ENCODE measurements at places on chromosomes 1 and 21.

- peak; percentile 83 for DNase-seq
Observed at GRCh38 chr1:155277902-155278688, 832 bp downstream of the HCN3 start.

DNA sequence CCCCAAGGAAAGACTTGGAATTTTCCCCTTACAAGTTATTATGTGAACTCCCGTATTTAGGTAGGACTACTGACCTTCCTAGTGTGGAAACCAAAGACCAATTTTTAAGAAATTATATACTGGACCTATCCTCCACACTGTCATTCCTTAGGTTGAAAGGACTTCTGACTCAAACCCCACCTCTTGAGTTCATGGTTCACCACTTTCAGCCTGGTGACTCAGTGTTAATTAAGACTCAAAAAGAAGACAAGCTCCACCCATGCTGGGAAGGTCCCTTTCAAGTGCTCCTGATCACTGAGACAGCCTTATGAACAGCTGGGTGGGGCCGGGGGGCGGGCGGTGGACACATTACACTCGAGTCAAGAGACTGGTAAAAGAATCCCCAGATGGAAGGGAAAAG lies 113.2 kb downstream of the LRRC53 start:
- DNase-seq: no peak

- no peak for DNase-seq
Observed at GRCh38 chr1:232472485-232473041, 157.4 kb downstream of the SIPA1L2 start.

DNA sequence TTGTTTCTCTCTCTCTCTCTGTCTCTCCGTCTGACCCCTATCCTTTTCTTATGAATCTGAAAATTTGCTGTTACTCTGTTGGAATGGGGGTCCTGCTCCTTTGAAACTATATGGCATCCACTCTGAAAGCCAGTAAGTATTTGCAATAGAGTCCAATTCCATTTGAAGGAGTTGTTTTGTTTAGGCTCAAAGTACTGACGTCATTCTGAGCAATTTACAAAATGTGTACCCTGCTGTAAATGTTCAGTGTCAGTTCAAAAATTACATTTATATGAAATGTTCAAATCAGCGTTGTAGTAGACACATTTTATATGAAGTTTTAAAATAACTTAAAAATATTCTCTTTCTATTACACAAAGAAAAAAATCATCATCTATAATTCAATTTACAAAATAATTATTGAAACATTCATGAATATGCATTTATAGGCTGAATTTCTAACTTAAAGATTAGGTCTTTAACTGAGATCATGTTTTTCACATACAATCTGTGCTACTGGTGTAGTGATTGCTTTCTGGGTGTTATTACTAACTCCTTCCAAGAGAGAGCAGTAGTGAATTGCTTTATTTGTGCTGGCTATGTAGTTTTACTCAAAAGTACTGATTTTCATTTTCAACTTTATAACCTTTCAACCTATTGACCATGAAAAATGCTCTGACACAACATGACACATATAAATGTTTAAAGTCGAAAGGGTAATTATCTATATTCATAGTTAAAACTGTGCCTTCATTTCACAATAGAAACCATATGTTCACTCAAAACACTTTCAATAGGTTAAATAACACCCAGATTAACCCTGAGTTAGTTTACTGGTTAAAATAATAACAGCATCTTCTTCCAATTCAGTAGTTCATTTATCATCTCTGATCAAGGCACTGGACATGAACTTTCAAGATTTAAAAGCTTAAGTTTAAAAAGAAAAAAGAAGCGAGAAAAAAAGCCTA lies 253.1 kb upstream of the ADGRL4 start:
- DNase-seq: peak; percentile 62

DNA sequence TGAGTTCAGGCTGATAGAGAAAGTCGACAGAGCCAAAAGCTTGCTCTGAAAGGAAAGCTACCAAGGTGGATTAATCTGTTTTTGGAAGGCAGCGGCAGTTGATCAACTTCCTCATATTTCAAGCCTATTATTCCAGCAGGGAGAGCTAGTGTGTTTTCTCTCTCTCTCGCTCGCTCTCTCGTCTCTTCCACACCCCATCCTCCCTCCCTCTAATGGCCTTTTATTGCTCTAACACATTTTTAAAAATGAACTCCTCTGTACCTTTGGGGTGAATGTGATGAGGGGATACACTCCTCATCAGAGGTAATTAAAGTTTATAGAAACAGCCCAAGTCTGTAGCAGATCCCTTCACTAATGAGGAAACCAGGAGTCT lies 126.4 kb downstream of the CLIC6 start:
- DNase-seq: no peak

DNA sequence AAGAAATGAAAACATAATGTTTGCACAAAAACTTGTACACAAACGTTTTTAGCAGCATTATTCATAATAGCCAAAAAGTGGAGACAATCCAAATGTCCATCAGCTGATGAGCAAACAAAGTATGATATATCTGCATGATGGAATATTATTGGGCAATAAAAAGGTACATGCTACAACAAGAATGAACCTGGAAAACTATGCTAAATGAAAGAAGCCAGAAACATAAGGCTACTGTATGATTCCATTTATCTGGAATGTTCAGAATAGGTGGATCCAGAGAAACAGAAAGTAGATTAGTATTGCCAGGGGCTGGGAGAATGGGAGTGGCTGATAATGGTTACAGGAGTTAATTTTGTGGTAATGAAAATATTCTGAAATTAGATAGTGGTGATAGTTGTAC lies 19.0 kb downstream of the FBXO28 start:
- no peak for DNase-seq

GRCh38 chr1:171973421-171973820 lies 132.1 kb downstream of the DNM3 start:
- DNase-seq: no peak
